ENCODE measurements at places on chromosomes 2 and 18.

DNA sequence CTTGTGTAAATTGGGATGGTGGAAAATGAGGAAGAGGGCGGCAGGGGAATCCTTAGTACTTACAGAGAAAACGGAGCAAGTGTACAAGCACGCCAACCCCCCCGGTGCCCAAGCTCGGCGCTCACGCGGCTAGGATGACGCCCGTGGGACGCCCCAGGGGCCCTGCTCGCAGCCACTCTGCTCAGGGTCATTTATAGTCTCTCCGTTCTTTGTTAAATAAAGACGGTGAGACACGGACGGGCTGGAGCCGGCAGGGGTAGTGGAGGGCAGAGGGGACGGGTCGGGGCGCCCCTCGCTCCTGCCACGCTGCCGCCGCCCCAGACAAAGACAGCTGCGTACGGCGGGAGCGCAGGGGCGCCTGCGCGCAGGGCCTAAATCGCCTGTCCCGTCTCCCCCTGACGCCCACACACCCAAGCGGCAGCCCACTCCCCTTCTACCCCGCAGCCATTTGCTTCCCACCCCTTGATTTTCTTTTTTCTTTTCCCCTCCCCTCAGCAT lies 37.8 kb downstream of the PCBP1 start:
- DNase-seq, result peak; percentile 90

DNA sequence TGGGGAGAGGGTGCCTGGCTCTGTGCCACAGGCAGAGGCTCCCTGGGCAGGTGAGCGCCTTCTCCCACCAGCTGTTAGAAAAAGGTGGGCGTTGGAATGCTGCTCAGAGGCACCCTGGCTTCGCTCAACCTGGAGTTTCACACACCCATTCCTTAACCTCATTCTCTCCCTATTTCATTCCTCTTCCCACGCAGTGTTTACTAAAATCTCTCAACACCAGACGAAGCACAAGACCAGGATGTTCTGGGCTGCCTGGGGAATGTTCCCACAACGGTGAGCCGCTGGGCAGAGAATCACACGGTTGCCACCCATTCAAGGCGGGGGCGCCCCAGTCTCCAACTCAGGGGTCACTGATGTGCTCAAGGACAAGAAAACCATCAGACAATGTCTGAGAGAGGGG lies 64.5 kb downstream of the TGFA start:
- no peak for DNase-seq

DNA sequence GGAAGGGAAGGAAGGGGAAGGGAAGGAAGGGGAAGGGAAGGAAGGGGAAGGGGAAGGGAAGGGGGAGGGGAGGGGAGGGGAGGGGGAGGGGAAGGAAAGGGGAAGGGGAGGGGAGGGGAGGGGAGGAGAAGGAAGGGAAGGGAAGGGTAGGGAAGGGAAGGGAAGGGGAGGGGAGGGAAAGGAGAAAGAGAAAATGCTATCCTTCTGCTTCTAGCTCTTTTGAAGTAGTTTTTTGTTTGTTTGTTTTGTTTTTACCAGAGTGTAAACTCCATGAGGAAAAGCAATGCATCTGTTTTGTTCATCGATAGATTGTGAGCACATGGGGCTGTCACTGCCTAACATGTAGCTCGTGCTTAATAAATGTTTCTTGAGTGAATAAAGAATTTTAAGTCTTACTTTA lies 1592.7 kb upstream of the ACVR2A start:
- DNase-seq, result no peak

DNA sequence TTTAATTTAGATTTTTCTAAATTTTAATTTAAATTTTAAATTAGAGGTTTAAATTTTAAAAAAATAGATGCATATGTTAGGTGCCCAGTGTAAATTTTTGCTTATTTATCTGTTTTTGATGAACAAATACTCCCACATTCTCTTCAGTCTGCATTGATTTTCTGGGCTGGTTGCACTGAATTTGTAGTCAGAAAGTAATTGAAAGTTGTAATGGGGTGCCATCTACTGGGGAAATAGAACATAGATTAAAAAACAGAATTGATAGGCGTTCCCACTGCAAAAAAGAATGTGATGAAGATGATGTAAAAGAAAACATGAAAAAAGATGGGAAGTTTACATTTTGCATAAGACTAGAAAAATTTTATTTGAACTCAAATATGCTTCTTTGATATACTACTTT lies 51.7 kb upstream of the CCDC85A start:
- DNase-seq, result no peak

- DNase-seq, result no peak
Observed at GRCh38 chr2:121868652-121869051, 113.2 kb downstream of the TSN start.

GRCh38 chr2:15732341-15733077 lies 140.8 kb downstream of the DDX1 start:
- no peak for DNase-seq

- no peak for DNase-seq
Observed at GRCh38 chr2:43537137-43537536, 58.7 kb downstream of the THADA start.

- DNase-seq, result no peak
Observed at GRCh38 chr2:217632043-217632442, 370.8 kb downstream of the TNS1 start.

GRCh38 chr2:68238955-68239822 lies 13.1 kb downstream of the PPP3R1 start:
- DNase-seq, result no peak

- DNase-seq, result no peak
Observed at GRCh38 chr2:173137610-173138009, 62.0 kb downstream of the MAP3K20 start.
